ENCODE measurements at places on chromosomes 6 and 20.

DNA sequence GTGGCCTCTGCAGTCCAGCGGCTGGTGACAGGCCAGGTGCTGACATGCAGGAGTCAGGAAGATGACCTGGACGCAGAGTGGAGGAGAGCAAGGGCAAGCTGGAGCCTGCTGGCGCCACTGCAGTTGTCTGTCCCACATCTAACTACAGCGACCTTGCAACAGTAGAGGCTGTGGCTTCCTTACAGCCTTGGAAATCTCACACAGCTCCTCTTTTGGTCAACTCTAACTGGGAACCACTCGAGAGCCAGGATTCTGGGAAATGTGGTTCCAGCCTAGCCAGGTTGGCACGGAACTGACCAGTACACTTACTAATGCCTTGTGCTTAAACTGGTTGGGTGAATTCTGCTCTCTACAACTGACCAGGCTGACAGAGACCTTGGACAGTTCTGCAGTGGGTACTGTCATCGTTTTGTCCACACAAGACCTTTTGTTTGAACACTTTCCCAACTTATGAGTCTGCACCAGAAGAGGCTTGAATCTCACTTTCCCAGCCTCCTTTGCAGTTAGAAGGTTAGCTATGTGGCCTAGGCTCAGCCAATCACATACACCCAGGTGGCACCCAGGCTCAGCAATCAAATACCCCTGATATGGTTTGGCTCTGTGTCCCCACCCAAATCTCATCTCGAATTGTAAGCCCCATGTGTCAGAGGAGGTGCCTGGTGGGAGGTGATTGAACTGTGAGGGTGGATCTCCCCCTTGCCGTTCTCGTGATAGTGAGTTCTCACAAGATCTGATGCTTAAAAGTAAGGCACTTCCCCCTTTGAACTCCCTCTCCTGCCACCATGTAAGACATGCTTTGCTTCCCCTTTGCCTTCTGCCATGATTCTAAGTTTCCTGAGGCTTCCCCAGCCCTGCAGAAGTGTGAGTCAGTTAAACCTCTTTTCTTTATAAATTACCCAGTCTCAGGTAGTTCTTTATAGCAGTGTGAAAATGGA lies 153.5 kb downstream of the ZMYND8 start:
- no peak for DNase-seq

DNA sequence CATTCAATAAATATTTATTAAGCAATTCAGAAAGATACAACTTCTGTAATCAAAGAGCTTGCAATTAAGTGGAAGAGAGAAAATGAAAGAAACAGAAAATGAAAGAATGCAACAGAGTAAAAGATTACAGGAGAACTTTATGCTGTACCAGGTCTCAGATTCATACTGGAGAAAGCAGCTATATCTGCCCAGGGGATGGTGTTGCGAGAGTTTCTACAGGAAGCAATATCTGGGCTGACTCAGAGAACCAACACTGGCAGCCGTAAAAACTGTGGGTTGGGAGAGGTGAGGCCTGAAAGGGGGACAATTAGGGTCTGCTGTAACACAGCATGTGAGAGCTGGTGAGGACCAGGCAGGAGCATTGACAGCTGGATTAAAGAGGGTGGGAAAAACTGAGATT lies 256.7 kb upstream of the TCF21 start:
- DNase-seq: no peak

DNA sequence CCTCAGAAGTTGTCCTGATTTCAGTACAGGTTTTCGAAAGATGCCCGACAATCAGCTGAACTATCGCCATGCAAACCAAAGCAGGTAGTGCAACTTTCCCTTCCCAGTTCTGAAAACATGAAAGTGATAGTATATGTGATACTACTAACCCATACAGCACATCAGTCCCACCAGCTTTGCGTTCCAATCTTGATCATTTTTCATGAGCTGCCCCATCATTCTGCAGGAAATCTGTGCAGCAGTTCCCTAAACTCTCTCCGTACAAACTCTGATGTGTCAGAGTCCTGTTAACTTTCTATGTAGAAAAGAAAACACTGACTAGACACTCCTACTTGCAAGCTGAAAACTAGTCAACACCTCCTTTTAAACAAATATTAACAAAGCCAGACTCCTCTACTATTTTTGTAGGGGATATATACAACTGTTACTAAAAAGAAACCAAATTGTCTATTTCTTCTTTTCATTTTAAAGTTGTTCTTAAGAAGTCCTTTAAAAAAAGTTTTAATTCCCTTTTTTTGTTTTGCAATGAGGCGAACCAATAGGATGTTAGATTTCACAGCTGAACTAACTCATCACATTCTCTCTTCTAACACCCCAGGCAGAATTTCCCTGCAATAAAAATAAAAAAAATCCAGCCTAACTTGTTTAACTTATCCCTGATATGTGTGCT lies 99.6 kb upstream of the DST start:
- no peak for DNase-seq

GRCh38 chr6:21914121-21914973 lies 320.8 kb downstream of the SOX4 start:
- no peak for DNase-seq

DNA sequence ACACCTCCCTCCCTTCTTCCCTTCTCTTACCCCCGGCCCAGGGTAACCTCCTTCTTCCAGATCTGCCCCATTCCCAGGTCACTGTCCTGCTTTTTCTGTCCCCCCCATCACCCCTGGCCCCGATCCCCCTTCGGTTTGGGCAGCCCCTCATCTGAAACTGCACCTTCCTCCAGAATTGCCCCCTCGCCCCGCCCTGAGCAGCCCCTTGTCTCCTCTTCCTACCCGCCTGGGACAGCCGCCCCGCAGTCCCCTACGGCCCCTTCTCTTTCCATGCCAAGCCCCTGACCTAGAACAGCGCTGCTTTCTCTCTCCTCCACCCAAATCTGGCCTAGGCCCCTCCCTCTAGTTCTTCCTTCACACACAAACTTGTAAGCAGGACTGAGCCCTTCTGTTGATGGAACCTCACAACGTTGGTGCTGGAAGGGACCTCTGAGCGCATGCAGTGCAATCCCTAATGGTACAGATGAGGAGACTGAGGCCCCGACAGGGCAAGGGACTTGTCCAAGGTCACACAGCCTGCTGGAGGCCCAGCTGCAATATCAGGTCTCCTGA lies 630 bp downstream of the PPP2R5D start:
- no peak for DNase-seq

DNA sequence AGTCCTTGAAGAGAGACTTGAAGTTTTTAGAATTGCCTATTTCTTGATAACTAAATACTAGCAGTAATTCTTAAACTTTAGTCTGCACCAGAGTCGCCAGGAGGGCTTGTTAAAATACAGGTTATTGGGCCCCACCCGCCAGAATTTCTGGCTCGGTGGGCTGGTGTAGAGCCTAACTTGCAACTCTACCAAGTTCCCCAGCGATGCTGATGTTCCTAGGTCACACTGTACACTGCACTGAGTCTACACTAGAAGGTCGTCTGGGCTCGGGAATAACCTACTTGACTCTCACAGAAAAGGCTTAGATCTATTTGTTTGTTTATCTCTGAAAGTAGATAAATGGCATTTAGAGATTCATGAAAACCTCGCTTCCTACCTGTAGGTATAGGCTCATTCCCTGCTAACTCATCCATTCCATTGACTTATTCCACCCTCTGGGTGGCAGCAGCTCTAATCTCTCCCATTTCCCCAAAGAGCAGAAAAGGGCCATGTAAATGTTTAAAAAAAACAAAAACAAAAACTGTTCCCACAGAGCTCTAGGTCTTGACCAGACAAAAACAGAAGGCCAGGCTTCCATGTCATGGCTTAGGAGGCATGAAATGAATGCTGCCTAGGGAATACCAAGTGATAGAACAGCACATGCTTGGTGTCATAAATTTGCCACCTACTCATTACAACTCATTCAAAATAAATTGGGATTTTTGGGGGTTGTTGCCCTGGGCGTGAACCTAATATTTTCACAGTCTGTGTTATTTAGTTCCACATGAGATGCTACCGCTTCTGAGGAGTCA lies 292.1 kb downstream of the ADGB start:
- no peak for DNase-seq

- no peak for DNase-seq
These were observed 57.7 kb downstream of the PPP1R16B start for GRCh38 chr20:38863024-38863851.

DNA sequence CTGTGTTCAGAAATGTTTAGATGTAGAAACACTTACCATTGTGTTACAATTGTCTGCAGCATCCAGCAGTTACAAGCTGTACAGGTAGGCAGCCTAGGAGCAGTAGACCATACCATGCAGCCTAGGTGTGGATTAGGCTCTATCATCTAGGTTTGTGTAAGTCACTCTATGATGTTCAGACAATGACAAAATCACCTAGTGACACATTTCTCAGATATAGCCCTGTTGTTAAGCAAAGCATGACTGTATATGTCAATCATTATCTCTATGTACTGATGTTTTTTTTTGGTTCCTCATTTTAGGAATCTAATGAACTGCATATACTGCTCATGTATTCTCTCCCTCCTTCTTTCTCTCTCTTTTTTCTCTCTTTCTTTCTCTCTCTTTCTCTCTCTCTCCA lies 22.2 kb downstream of the CST8 start:
- DNase-seq: no peak

DNA sequence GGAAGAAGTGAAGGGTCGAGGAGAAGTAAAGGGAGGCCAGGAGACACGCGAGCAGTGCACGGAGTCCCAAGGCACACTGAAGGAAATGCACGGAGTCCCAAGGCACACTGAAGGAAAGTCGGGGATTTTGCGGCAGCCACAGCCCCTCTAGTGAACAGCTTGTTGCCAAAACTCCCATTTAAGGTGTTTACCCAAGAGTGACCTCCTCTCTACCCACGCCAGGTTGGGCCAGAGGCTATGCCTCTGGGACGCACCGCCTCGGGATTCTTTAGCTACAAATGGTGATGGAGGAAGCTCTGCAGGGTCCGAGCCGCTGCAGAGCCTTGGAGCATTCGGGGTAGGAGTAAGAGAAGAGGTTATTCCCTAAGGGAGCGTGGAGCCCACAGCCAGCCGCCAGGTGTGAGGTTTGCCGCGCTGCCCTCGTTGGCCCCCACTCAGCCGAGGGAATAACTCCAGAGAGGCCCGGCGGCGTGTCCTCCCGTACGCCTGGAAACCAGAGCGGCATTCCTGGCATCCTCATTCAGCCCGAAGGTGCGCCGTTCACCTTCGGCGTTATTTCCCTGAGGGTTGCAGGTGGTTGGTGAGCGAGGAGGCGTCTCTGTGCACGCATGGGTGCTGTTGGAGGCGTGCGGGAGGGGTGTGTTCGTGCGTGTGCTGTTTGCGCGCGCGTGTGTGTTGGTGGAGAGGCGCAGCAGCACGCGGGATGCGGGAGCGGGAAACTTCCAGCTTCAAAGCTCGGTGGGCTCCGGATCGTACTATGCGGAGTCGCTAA lies 3.4 kb upstream of the MAFB start:
- DNase-seq: no peak

DNA sequence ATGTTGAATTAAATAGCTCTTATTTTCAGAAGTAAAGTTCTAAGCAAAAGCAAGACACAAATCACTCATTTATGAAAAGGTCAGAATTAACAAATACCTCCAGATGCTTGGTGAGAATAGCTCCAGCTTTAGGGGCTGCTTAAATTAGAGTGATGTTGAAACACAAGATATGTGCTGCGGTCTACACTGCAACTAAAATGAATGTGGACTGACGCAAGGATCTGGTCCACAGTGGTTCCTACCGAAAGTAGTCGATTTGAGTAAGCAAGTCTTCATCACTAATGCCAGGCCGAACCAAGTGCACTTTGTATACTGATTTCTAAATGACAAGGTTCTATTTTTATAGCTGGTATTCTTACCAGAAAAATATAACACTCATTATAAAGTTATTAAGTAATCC lies 96.3 kb downstream of the PRDM1 start:
- no peak for DNase-seq

GRCh38 chr6:99165838-99166237 lies 183.6 kb downstream of the FAXC start:
- DNase-seq: peak; percentile 26

DNA sequence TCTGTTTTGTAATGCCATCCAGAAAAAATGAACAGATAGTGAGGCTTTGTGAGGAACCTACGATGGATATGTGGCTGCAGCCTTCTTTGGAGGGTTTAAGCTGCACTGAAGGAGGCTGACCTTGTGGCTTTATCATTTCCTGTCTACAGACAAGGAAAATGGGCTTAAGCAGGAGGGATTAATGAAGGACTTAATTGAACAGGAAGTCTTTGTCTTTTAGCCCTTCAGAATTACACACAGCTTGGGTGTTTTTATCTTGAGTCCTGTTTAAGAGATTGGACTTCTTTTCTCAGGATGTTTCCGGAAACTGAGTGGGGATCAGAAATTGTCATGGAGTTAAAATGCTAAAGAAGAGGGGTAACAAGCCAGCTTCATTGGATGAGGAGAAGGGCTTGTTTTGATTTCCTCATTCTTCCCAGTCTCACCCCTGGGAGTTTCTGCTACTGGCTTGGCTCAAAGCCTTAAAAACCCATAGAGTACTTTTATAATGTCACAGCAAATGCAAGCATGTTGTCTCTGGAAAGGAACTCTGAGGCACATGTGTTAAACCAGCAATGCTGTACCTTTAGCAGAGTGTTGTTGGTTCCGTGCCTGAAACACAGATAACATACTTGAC lies 193.6 kb downstream of the JARID2 start:
- DNase-seq: peak; percentile 11

DNA sequence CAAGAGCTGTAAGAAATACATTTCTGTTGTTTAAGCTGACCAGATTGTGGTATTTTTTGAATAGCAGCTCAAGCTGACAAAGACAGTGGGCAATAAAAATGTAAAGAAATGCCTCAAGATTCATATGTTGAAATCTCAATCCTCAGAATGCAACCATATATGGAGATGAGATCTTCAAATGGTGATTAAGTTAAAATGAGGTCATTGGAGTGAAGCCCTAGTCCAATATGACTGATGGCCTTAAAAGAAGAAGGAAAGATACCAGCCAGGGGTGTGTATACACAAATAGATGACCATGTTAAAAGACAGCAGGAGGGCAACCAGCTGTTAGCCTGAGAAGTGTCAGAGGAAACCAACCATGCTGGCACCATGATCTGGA lies 7.1 kb upstream of the DDO start:
- DNase-seq: no peak

DNA sequence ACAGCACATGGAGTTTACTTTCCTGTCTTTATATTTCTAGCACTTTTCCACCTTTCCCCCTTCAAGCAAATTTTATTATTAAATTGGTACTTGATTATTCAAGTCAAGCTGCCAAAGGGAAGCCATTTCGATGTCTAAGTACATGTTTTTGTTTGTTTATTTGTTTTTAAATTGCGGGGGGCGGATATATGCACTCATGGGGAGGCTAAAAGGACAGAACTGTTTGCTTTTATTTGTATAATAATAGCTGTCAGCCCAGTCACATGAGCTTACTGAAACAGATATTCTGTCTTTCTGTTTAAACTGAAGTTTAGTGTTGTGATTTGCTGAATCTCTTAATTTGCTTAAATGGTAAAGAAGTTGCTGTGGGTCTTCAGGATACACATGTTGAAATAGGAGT lies 49.6 kb upstream of the PLCG1 start:
- no peak for DNase-seq

GRCh38 chr6:114064862-114065261 lies 93.9 kb upstream of the HDAC2 start:
- no peak for DNase-seq

Measured in MM.1S (cell line).